GM12865 (cell line): ENCODE measurements at places on chromosomes 3 and 15.

- no peak for DNase-seq
Measured at GRCh38 chr3:29083081-29083480, 197.8 kb upstream of the RBMS3 start.

DNA sequence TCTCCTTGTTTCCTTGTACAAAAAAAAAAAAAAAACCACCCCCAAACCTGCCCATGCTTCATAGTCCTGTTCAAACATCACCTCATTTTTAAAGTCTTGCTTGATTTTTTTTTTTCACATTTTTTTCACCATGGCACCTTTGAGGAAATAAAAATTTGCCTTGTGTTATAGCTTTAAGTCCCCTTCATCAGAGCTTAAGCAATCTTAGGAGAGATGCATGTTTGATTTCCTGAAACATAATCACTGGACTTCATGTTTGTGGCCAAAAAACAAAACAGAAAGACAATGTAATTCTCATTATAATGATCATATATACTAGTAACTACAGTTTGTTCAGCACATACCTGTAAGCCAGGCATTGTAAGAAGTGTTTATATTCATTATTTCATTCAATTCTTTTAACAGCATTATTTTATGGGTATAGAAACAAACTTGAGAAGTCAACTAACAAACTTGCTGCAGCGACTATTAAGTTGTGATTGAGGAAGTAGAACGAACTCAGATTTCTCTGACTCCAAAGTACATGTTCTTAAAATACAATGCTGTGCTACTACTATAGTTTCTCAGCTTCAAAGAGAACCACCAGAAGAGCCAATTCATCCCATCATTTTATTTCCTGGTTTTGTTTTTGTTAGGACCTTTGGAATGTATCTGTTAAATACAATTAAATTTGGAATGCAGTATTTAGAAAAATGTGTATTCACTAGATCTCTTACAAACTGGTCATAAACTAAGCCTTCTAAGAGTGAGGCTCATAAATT is 203.8 kb downstream of the TCF12 start:
- no peak for DNase-seq

DNA sequence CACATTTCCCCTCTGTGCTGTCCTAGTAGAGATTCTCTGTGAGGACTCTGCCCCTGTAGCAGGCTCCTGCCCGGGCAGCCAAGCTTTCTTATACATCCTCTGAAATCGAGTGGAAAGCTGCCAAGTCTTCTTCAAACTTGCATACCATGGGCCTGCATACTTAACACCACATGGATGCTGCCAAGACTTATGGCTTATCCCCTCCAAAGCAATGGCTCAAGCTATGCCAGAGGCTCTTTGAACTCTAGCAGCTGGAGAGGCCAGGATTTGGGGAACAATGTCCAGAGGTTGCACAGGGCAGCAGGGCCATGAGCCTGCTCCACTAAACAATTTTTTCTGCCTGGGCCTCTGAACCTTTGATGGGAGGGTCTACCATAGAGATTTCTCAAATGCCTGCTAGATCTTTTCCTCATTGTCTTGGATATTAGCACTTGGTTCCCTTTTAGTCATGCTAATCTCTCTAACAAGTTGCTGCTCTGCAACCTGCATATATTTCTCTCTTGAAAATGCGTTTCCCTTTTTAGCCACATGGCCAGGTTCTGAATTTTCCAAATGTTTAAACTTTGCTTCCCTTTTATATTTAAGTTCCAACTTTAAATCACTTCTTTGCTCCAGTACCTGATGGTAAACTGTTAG is 6.1 kb upstream of the PLSCR4 start:
- DNase-seq: no peak

- no peak for DNase-seq
Measured at GRCh38 chr3:83662381-83662960, 1296.3 kb upstream of the CADM2 start.

DNA sequence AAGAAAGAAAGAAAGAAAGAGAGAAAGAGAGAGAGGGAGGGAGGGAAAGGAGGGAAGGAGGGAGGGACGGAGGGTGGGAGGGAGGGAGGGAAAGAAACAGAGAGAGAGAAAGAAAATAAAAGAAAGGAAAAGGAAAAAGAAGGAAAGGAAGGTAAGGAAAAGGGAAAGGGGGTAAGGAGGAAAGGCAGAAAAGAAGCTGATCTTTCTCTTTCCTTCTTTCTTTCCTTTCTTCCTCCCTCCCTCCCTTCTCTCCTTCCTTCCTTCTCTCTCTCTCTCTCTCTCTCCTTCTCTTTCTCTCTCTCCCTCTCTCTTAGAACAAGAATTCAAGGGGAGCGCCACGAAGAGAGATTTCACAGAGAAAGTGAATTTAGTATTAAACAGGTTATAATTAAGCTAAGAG is 25.8 kb upstream of the TMCC1 start:
- no peak for DNase-seq

DNA sequence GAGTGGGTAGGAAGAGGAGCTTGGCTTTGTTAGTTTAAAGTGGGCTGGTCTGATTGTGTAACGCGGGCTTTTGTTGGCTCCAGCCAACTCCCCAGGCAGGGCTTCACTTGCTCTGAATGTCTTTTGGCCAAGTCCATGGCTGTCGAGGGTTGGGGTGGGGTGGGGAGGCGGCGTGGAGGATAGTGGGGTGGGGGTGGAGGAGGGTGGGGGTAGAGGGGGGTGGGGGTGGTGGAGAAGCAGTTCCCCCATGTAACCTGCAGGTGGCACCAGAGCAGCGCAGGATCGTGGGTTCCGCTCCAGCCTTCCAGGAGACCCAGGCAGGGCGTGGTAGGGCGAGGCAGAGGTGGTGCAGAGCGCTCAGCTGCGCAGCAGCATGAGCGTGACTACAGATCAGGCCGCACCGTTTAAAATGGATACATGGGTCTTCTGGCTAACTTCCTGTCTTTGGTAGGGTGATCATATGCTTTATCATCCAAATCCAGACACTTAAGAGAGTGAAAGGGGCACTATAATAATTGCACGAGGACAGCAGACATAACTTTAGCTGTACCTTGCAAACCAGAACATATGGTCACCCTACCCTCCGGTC is 28.3 kb downstream of the GOLGA6A start:
- DNase-seq: peak; percentile 60

- no peak for DNase-seq
Measured at GRCh38 chr3:171890398-171890797, 47.2 kb downstream of the TMEM212 start.
